Substantia nigra (tissue), 51 donors: ENCODE measurements at places on chromosomes 16 and 17.

GRCh38 chr16:14445937-14446715, 183.9 kb downstream of the PARN start:
- no peak for DNase-seq

DNA sequence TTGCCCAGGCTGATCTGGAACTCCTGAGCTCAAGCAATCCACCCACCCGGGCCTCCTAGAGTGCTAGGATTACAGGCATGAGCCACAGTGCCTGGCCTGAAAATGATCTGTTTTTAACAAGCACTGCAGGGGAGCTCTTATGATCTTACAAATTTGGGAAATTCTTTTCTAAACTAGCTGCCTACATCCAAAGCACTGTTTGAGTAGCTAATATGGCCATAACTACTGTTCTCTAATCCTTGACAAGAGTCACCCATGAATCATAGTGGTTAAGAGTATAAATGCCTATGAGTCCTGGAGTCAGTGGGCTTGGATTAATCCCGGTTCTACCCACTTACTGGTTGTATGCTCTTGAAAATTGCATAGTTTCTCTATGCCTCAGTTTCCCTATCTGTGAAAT, 1.4 kb upstream of the CPPED1 start:
- DNase-seq: no peak

DNA sequence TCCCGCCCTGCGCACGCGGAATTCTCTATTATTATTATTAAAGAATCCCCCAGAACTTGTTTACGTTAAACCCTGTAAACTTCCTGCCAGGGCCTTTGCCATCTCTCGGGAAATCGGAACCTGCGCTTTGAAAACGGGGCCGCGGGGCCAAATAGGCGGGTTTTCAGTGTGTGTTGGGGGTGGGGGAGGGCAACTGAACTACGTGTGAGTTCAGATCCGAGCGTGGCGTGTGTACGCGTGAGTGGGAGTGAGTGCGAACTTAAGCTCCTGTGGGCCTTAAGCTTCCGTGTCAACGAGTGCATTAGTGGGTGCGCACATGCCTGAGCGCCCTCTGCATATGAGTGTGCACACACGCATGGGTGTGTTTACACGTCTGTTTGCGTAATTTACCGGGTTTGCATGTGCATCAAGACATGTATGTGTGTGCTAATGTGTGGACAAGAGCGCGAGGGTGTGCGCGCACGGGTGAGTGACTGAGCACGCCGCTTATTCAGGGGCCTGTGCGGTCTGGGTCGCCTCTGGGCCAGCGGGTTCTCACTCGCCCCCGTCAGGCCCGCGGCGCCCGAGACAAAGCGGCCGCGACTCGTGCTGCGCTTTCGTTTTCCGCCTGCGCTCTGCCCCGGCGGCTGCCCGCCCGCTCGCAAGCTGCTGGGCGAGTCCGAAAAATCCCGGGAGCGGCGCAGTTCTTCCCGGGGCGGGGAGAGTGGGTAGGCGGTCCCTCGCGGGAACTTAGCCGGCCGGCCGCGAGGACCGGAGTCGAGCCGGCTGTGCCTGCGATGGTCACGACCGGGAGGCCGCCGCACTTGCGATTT, 1.2 kb upstream of the FOXF1 start:
- DNase-seq: no peak

GRCh38 chr17:4301066-4301465, 37.3 kb upstream of the ANKFY1 start:
- DNase-seq: no peak

- DNase-seq: peak; percentile 56
These were observed 147.4 kb upstream of the TBX2 start for GRCh38 chr17:61251939-61252865.

GRCh38 chr16:65867276-65867960, 499.1 kb upstream of the CDH5 start:
- DNase-seq: no peak

- no peak for DNase-seq
These were observed 2.7 kb upstream of the KCNJ18 start for GRCh38 chr17:21689604-21690003.

GRCh38 chr16:82113741-82114140, 56.3 kb downstream of the MPHOSPH6 start:
- DNase-seq: no peak

DNA sequence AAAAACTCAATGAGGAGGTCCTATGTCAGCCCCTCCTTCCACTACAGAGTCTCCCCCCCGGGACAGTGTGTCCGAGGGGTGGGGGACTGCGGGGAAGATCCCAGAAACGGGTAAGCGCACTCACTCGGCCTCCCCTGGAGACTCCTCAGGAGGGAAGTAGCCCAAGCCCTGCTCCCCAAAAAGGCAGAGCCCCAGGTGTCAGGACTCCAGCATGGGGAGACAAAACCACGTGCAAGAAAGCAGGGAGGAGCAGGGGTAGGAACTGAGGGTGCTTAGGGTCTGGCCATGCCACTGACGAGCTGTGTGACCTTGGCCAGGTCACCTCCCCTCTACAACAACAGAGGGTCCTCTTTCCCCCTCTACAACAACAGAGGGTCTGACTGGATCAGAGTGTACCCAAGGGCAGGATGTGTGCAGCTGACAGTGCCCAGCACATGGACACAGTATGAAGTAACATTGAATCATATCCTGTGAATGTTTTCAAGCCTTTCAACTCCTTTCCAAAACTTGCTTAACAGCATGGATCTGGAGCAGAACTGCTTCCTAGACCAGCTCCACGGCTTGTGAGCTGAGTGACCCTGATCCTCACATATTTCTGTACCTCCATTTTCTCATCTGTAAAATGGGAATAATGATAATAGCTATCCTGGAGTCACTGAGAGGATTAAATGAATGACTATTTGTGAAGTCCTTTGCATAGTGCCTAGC, 2.1 kb upstream of the NAGS start:
- no peak for DNase-seq

DNA sequence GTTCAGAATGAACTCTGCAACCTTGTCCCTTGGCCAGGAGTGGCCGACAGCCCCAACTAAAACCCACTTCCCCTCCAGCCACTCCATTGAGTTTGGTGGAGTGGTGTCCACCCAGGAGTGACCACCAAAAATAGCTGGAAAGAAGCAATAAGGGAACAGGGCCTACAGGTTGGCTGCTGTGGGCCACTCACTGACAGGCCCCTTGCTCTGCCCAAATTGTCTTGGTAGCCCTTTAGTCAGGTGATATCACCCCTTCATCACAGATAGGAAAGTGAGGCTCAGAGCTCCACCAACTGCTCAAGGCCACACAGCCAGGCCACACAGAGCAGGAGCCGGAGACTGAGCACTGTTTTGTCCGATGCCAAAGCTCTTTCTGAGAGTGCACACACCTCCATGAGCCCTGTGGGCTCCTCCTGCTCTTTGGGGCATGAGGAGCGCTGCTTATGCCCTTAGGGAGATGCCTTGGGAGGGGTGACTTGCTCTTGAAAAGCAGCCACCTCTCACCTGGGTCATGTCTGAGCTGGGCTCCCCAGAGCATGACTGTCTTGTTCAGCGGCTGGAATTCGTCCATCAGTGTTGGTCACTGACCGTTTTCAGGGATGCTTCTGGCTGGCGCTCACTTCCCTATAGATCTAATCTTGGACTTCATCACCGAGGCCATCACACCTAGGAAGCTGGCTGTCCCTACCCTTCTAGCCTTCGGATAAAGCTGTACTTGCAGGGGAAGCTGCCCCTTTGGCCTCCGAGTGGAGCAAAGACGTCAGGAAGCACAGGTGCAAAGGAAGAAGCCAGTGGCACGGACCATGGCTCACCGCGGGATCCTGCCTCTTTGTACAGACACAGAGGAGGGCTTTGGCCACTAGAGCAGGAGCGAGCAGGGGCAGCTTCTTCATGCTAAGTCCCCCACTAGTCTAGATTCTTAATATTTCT, 186.0 kb upstream of the ZNF469 start:
- DNase-seq: no peak

DNA sequence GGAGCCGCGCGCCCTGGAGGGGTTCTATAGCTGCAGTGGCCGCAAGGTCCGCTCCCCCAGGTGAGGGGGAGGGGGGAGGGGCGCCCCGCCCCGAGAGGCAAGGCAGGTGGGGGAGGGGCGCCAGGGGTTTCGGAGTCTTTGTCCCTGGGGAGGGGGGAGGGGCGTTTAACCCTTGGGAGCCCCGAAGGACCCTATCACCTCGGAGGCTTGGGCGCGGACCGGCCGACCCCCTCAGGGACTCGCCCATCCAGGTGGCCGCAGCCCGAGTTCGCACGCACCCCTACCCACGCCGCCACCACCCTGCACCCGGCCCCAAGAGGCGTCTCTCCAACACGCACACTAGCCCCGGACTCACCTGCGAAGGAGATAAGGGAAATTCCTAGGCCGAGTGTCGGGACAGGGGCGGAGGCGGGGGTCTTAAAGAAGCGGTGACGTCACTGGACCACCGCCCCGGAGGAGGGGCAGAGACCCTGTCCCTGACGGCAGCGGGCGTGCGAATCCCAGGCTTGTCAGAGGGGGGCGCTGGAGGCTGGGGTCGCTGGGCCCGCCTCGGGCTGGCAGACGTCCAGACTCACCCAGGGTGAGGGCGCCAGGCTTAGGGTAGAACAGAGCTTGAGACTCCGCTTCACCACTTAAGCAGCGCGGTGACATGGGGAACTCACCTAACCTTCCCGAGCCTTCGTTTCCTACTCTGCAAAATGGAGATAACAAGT, at the start of gene CLDN6:
Gene CLDN6, minus strand, starts transcription at position 390 of the 713 bp plus-strand sequence. CDS start 2,162 bp downstream, outside the sequence.
- DNase-seq: no peak

DNA sequence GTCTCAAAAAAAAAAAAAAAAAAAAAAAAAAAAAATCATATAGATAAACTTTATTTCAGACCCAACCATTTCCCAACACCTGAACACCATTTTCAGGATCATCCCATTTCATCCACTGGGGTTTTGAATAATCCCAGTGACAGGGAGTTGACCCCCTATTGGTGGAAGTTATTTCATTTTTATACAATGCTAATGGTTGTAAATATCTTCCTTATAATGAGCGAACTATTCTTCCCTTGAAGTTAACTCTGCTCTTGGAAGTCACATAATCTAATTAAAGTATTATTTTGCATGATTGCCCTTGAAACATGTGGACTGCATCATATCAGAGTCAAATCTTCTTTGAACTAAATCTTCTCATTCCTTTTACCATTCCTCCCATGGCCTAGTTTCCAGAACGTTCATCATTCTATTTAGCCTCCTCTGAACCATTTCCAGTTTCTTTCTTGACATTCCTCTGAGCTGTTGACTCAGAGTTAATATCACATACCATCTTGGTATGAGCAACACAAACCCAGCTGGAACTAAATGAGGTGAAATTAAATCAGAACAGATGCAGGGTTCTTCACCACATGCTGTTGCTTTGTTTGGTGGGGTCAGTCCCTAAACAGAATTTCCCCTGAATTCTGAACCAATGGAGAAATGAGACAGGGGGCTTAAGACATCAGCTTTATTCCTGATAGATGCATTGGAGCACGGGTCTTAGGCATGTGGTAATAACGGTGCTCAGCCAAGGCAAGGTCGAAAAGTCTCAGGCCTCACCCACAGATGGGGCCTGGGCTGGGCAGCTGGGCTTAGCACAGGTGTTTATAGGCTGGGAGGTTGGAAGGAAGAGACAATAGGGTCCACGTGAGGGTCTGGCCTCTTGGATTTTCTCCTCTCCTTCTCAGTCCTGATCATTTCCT, 8.9 kb downstream of the HSD17B2 start:
- DNase-seq: no peak

DNA sequence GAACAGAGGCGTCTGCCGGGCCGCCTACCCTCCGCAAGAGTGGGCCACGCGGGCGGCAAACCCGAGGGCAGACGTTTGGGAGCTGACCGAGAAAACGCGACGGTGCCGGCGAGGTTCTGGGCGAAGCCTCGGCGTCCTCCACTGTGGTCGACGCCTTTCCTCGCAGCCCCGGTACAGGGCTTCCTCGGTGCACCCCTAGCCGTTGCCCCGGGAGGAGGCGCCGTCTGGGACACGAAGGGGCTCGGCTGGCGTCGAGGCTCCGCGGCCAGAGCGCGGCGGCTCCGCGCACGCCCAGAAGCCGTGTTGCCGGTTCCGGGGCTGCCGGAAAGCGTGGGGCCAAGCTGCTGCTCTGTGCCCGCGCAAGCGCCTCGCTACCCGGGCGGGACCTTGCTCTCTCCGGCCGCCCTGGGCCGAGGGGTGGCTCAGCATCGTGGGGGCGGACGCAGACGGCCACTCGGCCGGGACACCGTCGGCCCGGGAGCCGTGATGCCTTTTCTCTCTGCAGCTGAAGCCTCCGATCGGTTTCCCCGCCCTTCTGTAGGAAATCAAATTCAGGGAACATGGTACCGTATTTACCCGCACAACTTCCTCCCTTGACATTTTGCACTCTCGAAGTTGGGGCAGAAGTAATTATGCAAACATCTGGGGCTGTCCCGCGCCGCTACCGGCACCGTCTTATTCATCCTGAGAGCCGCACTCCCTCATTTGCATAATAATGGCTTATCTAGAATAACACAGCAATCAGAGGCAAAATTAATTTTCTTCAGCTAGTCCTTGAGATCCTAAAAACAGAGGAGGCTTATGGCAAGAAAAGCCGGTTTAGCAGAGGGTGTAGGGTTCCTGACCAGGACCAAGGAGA, 7.3 kb upstream of the CBX8 start:
- DNase-seq: no peak

DNA sequence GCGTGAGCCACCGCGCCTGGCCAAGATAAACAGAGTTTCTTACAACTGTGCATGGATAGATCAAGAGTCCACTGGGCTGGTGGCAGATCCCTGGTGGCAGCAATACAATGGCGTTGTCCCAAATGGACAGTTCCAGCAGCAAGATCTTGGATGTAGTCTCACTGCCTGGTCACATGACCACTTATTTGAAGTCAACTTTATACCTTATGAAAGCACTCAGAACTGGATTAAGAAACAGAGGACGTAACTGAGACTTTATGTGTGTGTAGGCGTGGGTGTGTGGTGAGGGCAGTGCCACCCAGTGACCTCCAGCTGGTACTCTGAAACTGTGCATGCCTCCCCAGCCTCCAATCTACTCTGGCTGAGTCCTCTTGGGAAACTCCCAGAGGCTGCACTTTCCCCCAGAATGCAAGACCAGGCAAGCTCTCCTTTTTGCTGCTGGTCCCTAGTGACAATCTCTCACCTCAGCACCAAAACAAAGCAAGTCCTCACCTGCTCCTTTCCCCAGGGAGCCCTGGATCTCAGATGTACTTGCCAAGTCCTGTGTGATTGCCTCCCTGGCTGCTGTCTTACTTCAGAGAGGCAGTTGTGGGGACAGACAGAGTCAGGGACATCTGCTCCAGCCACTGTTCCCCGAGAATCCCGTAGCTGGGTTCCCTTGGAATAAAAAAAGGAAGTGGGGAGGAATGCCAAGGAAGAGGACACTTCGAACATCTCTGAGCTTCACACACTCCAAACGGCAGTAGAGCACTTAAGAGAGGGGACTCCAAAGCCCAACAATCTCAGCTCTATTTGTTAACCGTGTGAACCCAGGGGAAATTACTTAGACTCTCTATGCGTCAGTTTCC, 11.7 kb upstream of the ST6GALNAC2 start:
- DNase-seq: no peak
